Activated CD4-positive, CD25-positive, alpha-beta regulatory T cell treated with anti-CD3 and anti-CD28 coated beads, Interleukin-2, amount 50 U/mL, for 72 hours (primary cell): ENCODE measurements at places on chromosomes 5 and 9.

DNA sequence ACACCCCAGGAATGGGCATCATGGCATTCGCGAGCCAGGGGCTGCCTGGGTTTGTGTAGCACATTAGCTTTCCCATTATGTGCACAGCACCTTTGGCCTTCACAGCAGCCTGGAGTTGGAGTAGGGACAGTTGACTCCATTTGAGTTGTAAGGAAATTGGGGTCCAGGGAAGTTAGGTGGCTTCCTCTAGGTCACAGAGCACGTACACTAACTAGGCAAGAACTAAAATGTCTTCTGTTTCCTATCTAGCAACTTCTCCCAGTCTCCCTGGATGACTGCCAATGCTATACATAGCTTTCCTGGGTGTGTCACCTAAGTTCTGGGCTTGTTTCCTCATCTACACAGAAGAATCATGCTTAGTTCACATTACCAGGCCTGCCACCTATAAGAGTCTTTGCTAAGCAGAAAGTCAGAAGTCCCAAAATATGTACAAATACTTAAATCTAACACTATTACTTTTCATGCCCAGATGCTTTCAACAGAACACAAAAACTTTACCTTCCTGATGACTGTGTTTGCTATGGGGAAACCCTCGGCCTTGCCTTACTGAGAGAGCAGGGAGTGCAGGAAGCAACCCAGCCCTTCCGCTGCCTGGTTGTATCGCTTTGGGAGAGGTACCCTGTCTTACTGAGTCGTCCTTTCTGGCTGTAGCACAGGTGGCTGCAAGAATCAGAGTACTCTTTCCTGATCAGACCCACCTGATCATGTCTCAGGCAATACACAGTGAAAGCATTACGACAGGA is 12.0 kb downstream of the MACROH2A1 start:
- no peak for DNase-seq

DNA sequence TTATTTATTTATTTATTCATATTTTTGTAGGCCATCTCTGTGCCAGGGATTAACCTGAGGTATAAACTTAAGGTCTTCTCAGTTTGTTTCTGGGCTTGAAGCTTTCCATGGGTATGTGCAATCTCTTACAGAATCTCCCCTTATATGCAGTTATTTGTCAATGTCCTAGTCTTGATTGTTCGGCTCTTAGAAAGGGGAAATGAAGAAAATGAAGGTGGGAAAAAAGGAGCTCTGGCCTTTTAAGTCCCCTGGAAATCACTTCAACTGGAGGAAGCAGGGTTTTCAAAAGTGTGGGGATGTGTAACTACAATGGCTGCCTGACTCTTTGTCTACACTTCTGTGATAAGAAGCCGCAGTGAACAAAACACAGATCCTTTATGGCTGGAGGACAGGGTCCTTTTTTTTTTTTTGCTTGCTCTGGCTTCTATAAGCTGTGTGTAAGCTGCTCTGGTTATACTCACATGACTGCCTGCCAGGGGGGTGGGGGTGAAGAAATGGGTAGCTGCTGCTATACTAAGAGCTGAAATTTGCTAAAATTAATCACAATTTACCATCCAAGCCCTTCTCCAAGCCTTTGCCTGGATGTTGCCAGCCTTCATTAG is 33.7 kb downstream of the CENPP start:
- DNase-seq, result no peak

- DNase-seq, result no peak
Observed at GRCh38 chr9:123225995-123226394, 42.4 kb downstream of the STRBP start.

- DNase-seq, result no peak
Observed at GRCh38 chr9:4286086-4286485, 13.8 kb downstream of the GLIS3 start.

GRCh38 chr9:114124666-114125475 is 25.8 kb upstream of the KIF12 start:
- DNase-seq, result no peak

GRCh38 chr5:55407059-55407684 is 99.4 kb downstream of the MTREX start:
- no peak for DNase-seq
